Mucosa of descending colon (tissue), 3 donors: ENCODE measurements at places on chromosomes 6 and 20. TPM values are rescaled to one million over a fixed set of nuclear protein-coding genes. Genes with fewer than 3 reads are reported as not detected.

Gene NHSL1
- total RNA-seq: 107 TPM

Gene OR2W1
- total RNA-seq: not detected

Gene TRAPPC3L
- total RNA-seq: not detected

Gene SLC17A3
- not detected for total RNA-seq

Gene CST7
- 1.4 TPM for total RNA-seq

Gene HTR1B
- not detected for total RNA-seq

Gene CLPSL2
- total RNA-seq: not detected

Gene SASH1
- total RNA-seq: 22.9 TPM

Gene DLK2
- total RNA-seq: not detected

Gene B3GALT4
- 21.6 TPM for total RNA-seq

Gene ZSCAN26
- total RNA-seq: 17.7 TPM

Gene SYCP2L
- total RNA-seq: 0.57 TPM

Gene WFDC10B
- 0.73 TPM for total RNA-seq

Gene LY6G5C
- total RNA-seq: 2.1 TPM

Gene COL11A2
- 1.1 TPM for total RNA-seq

Gene TNFRSF6B
- 19.7 TPM for total RNA-seq

Gene FAM83B
- total RNA-seq: 46.5 TPM

Gene HS3ST5
- not detected for total RNA-seq

Gene AGER
- 6.3 TPM for total RNA-seq

Gene MTO1
- total RNA-seq: 21.5 TPM

Gene SLPI
- total RNA-seq: 43.3 TPM
